ENCODE measurements at places on chromosomes 1 and 21. TPM values are rescaled to one million over a fixed set of nuclear protein-coding genes. Genes with fewer than 3 reads are reported as not detected.

TACSTD2 gene
- total RNA-seq, result not detected

SLC19A1 gene
- total RNA-seq, result 10.8 TPM

- no peak for DNase-seq
Measured at GRCh38 chr1:174405219-174405618, 42.5 kb upstream of the GPR52 start.

GRCh38 chr1:214331827-214332423 is 51.0 kb downstream of the SMYD2 start:
- peak; percentile 58 for DNase-seq

PLCH2 gene
- total RNA-seq, result 43.4 TPM

DNA sequence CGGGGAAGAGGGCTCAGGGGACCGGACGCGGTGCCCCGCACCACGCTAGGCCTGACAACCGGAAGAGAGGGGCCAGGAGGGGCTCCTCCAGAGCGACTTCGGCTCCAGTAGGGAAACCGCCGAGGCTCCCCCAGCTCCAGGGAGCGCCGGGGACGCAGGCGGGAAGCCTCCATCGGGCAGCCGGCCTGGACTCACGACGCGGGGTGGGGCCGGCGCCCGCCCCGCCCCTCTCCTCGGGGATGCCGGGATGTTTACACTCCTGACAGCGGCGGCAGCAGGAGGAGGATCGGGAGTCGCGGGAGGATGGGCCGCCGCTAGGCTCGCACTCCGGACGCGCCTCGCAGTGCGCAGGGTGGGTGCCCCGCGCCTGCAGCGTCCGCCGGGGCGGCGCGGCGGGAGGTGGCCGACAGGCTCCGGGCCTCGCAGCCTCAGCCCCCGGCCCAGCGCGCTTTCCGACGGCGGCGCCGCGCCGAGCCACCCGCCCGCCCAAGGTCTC is at the start of gene NEK7:
TSS of gene NEK7 (plus strand) at position 254 of the 496 bp plus-strand sequence. CDS start 75,583 bp downstream, outside the sequence.
- peak; percentile 67 for DNase-seq
